ENCODE measurements at places on chromosomes 6 and 20.

DNA sequence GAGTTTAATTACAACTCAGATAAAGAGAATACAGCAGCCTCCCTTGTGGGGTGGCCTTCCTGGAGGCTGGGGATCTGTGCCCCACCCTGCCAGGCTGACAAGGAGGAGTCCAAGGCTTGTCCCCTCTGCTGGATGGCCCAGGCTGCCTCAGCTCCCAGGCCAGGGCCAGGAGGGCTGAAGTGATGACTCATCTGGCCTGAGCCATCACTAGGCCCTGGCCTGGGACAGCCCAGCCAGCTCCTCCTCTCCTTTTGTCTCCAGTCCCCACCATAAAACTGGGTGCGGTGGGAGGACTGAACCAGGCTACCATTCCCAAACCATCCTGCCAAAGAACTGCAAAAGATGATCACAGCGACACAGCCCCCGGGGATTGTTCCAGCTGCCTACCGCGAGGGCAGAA lies 15.0 kb downstream of the GRM4 start:
- no peak for DNase-seq

- DNase-seq = no peak
These were observed 531.1 kb downstream of the LMBRD1 start for GRCh38 chr6:69265706-69266105.

GRCh38 chr20:32294071-32294470 lies 16.6 kb downstream of the KIF3B start:
- no peak for DNase-seq

DNA sequence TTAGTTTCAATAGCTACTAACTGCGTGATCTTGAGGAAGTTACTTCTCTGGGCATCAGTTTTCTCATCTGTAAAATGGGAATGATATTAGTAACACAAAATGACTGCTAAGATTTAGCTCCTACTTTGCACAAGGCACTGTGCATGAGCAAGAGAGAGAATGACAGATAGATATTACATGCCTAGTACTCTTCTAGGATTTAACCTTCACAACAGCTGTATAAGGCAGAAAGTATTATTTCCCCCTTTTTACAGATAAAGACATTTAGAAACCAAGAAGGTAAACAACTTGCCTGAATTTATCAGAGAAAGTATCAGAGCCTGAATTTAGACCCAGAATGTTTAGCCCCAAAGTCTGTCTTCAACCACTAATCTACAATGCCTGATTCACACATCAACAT lies 281.6 kb downstream of the KHDC1L start:
- no peak for DNase-seq

- DNase-seq = no peak
These were observed 58.6 kb downstream of the TINAG start for GRCh38 chr6:54366667-54367327.

DNA sequence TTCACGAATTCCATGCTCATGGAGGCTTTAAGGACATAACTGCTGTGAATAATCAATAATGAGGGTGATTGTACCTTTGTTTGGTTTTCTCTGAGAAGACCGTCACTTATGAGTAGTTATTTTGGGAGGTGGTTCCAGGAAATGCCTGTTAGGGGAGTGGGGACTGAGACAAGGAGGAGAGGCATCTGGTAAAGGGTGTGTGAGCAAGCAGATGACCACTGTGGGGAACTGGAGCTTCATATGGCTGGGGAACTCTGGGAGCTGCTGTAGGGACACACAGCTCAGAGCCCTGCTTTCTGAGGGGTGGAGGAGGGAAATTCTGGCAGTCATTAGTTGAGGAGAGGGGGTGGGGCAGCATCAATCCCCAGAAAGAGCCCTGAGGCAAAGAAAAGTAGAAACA lies 71.3 kb upstream of the TINAG start:
- DNase-seq = no peak

- DNase-seq = no peak
These were observed 74.8 kb downstream of the IYD start for GRCh38 chr6:150443621-150444020.

DNA sequence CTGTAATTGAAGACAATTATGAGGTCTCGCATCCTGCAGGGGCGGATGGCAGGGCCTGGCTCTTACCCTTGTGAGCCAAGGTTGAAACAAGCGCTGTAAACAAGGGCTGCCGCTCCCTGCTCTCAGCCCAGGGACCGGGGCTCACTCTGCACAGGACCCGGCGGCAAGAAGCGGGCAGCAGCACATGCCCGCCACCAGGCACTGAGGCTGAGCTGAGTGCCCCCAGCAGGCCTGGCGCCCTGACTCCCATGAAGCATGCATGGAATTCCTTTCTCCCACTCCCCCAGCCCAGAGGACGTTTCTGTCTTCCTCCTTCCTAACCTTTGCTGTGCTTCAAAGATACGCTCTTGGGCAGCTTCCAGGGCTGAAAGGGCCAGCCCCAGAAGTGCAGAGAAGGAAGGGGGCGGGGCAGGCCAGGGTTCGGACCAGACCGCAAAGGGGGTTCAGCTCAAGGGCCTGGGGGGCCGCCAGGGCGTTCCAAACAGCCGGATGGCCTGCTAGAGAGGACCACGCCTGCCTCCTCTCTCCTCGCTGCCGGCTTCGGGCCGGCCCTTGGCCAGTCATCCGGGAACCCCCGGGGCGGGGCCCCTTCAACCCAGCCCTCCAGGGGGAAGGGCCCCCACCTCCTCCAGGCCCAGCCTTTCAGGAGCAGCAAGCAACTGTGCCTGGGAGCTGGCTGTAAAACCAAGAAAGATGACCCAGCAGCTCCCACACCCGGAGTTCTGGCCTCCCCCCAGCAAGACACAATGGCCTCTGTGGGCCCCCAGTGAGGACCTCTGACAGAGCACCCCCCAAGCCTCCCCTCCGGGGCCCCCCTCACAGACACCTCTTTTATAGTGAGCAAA lies 109.9 kb downstream of the NOL4L start:
- DNase-seq = no peak

- no peak for DNase-seq
These were observed 245.7 kb downstream of the EPM2A start for GRCh38 chr6:145489583-145489982.

DNA sequence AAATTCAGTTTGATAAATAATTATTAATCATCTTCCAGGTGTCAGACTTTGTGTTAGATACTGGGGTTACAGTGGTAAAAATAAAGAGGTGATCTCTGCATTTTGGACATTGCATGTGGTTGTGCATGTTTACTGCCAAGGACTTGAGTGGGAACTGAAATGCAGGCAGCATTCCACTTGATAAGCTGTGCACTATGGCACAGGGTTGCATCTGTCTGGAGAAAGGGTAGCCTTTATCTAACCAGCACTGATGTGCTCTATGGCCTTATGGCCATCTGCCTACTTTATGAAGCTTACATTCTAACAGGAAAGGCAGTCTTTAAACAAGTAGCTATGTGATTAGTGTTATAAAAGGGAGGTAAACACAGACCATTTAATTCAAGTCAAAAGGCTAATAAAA lies 53.0 kb upstream of the MLIP start:
- DNase-seq = no peak

GRCh38 chr6:68778356-68779020 lies 143.4 kb downstream of the ADGRB3 start:
- no peak for DNase-seq

DNA sequence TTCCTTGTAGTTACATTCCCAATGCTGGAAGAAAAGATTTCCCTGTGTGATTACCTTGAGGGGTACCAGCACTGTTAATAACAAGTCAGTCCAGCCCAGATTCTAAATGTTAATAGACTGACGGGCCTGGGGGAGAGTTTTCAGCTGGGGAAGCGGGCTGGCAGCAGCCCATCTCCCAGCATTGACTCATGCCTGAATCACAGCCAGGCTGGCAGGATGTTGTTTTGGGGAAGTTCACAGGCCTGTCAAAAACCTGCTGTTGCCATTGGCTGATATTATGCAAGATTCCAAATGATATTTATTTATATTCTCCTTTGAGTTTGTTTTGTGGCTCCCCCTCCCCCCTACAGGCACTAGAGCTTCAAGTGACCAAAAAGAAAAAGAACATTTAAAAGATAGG lies 213.9 kb upstream of the CNR1 start:
- no peak for DNase-seq

DNA sequence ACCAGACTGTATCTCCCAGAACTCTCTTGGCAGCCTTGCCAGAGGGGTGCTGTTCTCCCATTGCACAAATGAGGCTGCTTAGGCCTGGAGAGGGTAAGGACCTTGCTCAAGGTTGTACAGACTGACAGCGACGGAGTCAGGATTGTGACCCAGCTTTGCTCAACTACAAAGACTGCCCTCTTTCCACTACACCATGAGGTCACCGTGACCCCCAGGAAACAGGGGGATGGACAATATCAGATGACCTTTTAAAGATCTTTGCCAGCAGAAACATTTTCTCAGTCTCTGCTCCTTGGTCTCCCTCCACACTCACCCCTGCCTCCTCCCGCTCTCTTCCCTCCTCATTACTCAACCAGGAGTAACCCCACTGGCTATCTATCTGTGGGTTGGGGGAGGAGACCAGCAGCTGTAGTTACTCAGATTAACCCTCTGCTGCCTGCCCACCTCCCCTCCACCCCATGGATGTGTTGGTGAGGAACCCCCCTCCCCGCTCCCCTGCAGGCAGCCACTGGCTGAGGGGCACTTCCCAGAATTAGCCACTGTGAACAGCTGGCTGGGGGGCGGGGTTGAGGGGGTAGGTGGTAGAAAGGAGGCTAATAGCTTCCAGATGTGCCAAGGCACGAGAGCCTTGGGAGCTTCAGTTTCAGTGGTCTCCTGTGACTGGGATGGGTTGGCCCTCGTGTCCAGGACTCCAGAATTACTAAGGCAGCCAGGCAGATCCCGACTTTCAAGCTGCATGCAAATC lies 26.9 kb upstream of the MRPS18A start:
- DNase-seq = no peak

DNA sequence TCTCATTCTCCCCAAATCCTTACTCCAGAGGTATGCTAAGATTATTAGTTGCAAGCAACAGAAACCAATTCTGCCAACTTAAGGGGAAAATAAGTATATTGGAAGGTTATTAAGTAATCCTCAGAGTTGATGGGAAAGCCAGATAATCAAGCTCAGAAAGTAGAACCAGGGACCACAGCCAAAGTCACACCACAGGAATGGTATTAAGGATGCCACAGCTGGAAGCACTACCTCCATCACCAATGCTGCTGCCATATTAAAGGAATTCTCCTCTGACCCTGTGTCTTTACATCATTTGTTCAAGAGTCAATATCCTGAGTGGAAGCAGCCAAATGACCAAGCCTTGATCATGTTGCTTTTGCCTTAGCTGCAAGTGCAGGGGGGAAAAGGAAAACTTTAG lies 9.9 kb downstream of the PROCR start:
- no peak for DNase-seq

DNA sequence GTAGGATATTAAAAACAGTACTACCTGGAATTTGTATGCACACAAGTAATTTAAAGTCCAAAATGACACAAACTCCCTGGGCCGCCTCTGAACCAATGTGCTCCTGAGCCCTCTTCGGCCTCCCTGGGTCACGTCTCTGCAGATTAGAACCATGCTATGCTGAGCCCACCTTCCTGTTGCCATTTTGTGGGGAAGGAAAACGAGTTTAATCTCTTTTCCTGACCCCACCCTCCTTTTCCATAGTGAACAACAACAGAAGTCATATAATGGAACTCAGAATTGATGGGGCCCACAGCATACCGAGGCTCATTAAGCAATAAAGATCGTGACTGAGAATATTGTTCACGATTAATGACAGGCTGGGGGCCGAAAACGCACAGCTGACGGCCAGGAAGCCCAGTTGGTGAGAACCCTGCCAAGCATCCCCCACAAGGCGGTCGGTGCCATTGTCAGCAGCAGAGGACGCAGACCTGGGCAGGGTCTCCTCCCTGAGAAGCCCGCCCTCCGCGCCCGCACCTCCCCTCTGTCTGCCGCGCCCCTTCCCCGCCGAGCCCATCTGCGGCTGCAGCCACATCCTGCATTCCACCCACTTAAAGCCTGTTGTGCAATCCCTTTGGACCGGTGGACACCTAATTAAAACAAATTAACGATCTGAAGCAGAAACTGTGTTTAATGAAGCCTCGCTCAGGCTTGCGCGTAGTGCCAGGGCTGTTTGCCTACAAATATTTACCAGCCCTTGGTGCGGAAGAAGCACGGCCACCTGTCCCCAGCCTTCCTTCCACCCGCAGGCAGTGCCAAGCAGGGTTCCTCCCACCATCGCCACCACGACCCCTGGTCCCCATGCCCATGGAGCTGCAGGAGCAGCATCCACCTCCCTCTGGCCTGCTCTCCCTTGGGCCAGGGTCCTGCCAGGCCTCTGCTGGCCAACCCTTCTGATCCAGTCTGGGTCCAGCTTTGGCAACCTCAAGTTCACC lies 68.1 kb downstream of the DLL1 start:
- DNase-seq = no peak

DNA sequence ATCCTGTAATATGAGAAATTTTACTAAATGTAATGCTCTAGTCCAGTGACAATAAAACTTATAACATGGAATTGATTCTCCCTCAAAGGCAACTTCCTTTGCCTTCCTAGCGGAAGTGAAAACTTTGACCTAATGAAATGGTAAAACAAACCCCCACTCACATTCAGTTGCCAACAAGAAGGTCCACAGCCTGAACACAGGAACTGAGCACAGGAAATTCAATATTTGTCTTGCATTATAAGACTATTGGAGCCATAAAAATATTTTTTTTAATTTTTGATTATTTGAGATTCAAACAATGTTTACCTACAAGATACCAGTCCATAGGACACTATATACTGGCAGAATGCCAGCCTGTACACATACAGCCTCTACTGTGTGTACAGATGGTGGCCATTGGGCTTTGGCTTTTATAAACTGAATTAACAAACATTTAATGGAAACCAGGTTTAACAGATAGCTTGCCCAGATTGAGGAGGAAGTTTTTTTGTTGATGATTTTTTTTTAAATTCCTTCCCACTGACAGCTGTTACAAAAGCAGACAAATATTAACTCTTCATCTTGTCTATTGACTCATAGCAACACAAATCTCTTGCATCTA lies 481.5 kb upstream of the JAG1 start:
- DNase-seq = no peak

GRCh38 chr6:30163918-30164654 lies 740 bp downstream of the TRIM15 start:
- DNase-seq = no peak

GRCh38 chr20:43658069-43658722 lies 8.7 kb upstream of the MYBL2 start:
- DNase-seq = no peak

DNA sequence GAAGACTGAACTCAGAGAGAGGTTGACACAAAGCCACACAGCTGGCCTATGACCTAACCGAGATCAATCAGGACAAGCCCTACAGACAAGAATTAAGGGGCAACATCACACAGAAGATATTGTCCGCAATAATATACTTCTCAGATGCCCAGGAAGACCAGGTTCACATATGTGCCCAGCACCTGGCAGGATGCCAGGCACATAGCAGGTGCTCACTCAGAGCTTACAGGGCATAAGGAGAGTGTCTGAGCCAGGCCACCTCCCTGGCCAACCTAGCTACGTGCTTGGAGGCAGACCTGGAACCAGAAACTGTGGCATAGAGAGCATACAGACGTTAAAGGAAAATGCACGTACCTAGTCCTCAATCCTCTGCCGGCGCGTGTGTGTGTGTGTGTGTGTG lies 87.0 kb upstream of the LRFN2 start:
- DNase-seq = no peak

GRCh38 chr6:169250660-169251059 lies 3.0 kb downstream of the THBS2 start:
- DNase-seq = no peak

- DNase-seq = no peak
These were observed 196.3 kb upstream of the FUT9 start for GRCh38 chr6:95819461-95819860.

- DNase-seq = peak; percentile 19
These were observed 195.5 kb downstream of the JARID2 start for GRCh38 chr6:15441215-15441868.

GRCh38 chr6:40599555-40599954 lies 12.4 kb upstream of the LRFN2 start:
- no peak for DNase-seq

Measured in NCI-H187 treated with DMSO at 0.1 percent for 48 hours (cell line).